ENCODE measurements at places on chromosomes 3 and 15.

DNA sequence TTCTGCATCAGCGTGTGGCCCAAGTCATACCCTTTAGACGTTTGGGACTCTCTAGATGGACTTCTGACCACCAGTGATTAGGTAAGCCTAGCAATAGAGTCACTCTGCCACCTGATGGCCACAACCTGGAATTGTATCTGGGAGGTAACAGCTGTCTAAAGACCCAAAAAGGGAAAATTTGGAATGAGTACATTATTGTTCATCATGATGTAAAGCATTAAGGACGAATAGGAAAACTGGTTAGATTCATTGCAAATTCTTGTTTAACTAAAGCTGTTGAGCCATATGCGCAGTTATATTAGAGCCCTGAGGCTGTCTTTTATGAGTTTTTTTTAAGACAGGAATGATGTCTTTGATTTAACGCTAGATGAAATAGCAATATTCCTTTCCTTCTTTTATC lies 63.6 kb downstream of the FAM81A start:
- no peak for DNase-seq

DNA sequence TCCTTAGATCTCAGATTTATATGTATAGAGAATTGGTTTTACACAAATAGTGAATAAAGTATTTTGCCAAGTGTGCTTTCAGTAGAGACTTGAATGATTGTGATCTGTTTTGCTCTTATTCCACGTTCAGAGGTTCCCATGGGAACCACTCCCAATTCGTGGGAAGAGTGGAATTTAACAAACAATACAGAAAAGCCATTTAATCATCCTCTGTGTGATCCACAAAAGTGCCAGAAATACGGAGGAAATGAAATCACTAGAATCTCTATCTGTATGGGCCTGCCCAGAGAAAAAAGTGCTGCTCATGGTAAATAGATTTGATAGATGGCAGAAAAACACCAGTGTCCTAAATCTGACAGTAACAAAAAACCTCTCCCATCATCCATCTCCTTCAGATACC lies 56.0 kb downstream of the CNTN4 start:
- no peak for DNase-seq

DNA sequence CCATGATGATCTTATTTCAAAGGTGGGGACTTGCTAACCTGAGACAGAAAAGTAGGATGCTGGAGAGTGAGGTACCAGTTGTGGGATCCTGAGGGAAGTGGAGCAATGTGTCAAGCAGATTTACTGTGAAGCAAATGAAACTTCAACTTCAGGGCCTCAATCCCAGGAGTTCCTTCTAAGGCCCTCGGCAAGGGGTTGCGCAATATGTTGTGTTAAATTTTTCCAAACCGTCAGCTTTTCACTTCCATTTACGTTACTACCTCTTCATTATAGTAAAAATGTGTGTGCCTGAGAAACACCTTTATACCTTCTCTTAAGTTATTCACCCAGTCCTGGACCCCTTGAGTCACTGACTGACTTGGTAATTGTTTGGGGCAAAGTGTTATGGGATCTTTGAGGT lies 42.5 kb upstream of the KCNH8 start:
- no peak for DNase-seq

DNA sequence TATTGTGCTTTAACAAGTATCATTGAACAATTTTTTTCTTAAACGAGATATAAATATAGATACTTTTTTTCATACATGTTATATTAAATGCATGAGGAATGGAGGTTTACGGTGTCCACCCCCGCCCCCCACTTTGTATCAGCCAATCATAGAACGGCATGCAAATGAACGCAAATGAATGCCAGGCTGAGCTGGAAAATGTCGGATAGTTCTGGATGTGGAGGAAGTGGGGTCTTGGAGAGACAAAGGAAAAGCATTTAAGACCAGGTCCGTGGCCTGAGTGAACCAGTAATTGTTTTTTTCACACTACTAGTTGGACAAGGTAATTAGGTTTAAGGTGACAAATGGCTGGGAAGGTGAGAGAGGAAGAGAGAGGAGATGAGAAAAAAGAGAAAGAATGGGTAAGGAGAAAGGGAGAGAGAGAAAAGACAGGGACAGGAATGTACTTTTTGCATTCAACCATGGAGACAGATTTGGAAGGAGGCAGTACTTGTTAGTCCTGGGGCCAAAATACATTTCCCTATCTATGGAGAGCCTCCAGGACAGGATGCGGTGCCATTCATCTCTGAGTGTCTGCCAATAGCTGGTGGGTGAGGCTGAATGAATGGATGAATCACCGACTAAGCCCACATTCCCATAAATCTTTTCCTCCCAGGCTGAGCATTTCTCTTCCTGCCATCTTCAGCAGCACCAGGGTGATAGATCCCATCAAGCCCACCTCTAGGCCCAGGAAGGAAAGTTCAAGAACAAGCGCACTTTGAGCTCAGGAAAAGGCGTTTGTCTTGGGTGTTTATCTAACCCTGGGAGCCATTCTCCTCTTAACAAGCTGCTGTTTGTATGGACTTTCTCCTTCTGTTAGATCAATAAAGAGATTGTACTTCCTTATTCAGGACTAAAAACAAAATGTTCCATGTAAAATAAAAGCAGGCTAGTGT lies 1.4 kb upstream of the RAD18 start:
- DNase-seq = no peak

DNA sequence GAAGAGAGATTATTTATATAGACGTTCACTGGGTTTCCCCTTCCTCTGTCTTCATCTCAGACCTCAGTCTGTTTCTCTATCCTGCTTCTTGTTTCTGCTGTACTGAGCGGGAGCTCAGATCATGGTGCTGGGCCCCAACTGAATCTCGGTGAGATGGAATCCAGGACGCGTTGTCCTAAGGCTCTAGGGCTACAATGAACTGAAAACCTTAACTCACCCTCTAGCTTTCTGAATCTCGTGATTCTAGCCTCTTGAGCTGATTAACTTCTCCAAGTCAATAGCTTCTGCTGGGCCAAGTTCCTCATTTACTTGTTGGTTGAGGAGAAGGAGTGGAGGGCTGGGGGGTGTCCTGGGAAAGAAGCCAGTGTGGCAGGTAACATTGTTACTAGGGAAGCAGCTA lies 32.7 kb upstream of the MAP3K13 start:
- no peak for DNase-seq

DNA sequence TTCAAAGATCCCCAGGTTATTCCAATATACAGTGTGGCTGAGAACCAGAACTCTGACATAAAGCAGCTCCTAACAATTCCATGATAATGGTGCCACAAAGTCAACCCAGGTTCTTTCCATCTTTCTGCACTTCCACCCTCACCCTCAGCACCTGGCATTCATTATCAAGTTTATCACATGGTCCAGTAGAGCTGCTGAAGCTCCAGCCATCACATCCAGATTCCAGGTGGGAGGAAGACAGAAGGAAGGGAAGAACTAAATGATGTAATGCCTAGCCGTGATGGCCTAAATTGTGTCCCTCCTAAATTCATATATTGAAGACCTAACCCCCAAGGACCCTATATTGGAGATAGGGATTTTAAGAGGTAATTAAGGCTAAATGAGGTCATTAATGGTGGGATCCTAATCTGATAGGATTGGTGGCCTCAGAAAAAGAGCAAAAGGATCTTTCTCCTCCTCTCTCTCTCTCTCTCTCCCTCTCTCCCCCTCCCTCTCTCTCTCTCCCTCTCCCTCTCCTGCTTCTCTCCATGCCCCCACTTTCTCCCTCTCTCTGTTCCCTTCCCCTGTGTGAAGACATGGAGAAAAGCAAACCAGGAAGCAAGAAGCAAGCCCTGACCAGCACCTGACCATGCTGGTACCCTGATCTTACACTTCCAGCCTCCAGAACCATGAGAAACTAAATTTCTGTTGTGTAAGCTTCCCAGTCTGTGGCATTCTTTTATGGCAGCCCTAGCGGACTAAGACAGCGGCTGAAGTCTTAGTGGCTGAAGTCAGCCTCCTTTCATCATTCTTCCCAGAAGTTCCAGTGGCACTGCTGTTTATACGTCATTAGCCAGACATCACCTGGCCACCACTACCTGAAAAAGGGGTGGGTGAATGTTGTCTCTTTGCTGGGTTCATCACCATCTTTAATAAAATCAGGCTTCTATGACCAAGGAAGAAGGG lies 369.7 kb upstream of the PROK2 start:
- no peak for DNase-seq

DNA sequence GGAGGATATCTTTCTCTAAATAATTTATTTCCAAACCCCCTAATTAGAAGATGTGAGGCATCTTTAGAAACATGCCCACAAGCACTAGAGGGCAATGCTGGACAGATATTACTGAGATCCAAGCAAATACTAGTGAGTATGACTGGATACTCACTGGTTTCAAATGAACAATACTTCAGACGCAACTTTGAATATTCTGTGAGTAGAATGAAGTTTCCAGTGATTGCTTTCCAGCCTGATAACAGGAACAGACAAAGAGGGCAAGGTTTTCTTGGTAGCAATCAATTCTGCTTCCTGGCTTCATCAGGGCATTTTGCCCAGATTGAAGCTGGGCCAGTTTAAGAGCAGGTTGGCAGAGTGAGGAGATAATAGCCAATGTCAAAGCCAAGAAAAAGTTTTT lies 442.6 kb upstream of the PDZRN3 start:
- DNase-seq = no peak

GRCh38 chr3:182717216-182717615 lies 76.1 kb upstream of the ATP11B start:
- DNase-seq = no peak

DNA sequence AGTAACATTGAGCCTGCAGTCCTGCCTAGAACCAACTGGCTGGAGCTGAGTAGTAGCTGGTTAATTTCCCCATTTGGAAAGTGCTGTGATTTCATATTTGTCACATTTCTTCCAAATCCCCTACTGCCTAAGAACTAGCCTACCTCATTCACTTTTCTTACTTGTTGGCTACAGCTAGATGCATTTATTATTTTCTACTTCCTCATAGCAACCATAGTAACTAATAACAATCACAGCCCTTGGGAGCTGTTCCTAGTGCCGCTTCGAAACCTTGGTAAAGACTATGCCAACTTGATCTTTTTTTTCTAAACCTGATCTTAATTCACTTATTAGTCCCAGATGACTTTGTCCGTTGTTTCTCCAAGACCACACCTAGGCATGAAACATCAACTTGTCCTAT lies 240.3 kb downstream of the FGF12 start:
- DNase-seq = no peak

- DNase-seq = no peak
These were observed 22.8 kb downstream of the GTPBP8 start for GRCh38 chr3:113013593-113013992.

DNA sequence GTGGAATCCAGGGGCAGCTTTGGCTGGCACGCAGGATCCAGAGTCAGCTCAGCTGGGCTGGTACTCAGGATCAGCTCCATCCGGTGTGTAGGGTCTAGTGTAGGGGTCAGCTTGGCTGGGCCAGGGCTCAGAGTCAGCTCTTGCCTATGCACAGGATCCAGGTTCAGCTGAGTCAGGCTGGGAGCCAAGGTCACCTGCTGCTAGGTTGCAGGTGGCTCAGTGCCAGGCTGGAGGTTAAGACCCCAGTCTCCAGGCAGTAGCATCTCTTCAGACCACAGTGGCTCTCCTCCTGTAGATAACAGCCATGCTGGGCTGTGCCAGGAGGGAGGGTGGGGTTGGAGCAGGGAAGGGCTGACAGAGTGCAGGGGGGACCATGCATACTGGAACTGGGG lies 1.8 kb downstream of the HYAL3 start:
- no peak for DNase-seq

DNA sequence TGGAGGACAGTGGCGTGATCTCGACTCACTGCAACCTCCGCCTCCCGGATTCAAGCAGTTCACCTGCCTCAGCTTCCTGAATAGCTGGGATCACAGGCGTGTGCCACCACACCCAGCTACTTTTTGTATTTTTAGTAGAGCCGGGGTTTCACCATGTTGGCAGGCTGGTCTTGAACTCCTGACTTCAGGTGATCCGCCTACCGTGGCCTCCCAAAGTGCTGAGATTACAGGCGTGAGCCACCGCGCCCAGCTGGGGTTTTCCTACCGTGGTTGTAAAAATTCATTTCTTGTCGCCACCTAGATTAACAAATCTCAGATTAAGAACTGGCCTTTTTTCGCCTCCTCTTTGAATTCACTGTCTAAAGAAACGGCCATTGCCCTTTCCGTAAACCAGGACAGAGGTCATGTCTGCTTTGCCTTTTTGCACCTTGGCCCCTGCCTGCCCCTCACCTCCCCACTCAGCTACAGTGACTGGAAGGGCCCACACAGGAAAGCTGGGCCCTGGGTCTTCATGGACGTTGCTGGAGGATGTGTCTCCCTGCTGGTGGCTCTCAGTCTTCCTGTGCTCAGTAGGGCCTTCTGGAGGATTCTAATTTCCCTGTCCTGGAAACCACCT lies 17.2 kb downstream of the ZNF710 start:
- DNase-seq = no peak

GRCh38 chr3:110413807-110414748 lies 657.5 kb upstream of the NECTIN3 start:
- no peak for DNase-seq

DNA sequence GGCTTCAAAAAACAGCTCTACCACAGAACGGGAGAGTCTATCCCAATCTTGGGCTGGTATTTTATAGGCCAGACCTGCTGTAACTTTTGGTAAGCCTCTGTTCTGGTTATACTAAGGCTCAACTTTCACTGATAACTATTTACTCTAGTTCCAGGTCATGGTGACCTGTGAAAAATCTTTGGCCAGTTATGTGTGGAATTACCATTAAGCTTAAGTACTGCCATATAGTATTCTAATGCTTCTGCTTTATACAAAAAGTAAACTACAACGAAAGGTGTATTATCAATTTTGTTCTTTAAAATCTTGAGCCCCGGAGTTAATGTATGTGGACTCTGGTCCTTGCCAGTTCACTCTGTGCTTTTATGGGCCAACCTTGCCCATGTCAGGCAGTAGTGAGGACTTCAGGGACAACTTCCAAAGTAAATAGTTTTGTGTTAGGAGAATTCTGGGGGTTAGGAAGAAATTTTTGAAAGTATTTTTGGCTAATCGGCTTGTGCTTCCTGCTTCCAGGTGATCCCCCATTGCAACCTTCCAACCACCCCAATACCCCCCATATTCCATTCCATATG lies 6.4 kb downstream of the SIAH2 start:
- no peak for DNase-seq

- DNase-seq = no peak
These were observed 3.6 kb downstream of the ONECUT1 start for GRCh38 chr15:52786436-52787122.

GRCh38 chr3:70882104-70882503 lies 569.7 kb upstream of the MDFIC2 start:
- DNase-seq = no peak
